ENCODE measurements at places on chromosomes 4 and X. TPM values are rescaled to one million over a fixed set of nuclear protein-coding genes. Genes with fewer than 3 reads are reported as not detected.

Gene CFAP99
- not detected for total RNA-seq

Gene ARHGAP6
- 1.1 TPM for total RNA-seq

Gene WDFY3
- 48.6 TPM for total RNA-seq

Gene RAB39B
- total RNA-seq: 8.7 TPM

Gene GC
- total RNA-seq: not detected

Gene TMEM31
- total RNA-seq: not detected

GRCh38 chr4:38131371-38132091 lies 171.3 kb downstream of the PTTG2 start:
- DNase-seq: peak; percentile 80

DNA sequence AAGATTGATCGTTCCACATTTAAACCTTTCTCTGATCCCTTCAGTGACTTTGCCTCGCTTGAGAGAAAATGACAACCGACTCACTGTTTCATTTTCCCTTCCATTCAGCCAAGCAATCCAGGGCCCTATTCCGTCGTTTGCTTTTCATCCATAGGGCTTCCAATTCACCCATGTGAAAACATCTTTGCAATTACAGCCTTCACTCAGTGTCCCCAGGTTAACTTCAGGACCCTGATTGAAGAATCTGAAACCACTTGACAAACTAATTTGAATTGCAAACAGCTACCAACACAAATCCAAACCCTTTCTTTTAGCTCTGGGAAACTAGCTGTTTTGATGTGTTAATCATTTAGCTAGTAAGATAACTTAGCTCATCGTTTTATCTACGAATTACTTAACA lies 120.2 kb upstream of the FAM9C start:
- DNase-seq: peak; percentile 64

GRCh38 chr4:71602289-71602900 lies 181.5 kb downstream of the GC start:
- DNase-seq: no peak

- peak; percentile 43 for DNase-seq
Measured at GRCh38 chr4:173526027-173526482, 4.0 kb downstream of the HAND2 start.

DNA sequence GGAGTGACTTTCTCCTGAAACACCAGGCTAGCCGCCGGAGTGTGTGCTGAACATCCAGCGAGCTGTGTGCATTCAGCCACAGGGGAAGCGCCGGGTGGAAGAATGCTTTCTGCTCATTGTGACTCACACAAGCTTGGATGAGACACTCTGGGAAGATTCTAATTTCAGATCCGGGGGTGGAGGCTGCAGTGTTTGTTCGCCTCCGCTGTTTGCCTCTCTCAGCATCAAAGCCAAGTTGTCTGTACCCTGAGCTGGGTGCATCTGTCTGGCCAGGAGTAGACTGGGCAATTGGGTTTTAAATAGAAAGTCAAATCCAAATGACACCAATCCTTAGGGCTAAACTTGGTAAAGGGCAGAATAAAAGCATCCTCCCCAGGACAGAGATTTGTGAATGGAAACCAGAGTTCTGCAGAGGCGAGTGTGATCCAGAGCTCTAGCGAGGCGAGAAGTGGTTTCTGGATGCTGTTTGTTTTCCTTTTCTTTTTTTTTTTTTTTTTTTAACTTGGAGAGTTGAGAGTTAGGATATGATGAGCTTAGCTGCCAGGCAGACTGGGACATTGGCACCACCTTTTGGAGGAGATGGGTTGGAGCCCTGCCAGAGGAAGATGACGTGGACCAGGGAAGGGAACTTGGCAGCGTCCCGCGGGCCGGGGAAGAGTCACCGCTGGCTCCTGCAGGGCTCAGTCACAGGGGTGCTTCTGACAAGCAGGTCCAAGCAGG lies 196.0 kb upstream of the PSAPL1 start:
- DNase-seq: no peak

DNA sequence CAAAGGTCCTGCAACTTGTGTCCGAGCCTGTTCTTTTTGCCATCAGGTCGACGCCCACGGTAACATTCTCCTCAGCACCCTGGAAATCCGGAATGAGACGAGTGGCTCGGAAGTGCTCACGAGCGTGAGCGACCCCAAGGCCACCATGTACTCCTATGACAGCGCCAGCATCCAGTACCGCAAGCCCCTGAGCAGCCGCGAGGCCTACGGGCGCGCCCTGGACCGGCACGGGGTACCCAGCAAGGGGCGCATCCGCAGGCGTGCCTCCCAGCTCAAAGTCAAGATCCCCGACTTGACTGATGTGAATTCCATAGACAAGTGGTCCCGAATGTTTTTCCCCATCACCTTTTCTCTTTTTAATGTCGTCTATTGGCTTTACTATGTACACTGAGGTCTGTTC lies 37.9 kb downstream of the COMMD8 start:
- DNase-seq: no peak

DNA sequence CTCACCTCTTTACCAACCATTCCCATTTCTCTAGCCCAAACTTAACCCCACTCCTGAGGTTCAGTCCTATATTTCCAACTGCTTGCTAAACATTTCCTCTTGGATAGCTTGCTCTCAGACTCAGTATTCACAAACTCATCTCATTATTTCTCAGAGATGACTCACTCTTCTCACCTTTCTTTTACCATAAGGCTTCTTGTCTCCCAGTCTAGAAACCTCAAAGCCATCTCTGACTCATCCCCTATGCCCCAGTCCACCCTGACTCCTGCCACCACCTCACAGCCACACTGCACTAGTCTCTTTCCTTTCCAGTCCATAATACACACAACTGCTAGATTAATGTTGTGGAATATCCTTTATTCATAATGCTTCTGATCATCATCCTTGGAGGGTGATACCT lies 4.8 kb downstream of the FRMPD3 start:
- DNase-seq: no peak

DNA sequence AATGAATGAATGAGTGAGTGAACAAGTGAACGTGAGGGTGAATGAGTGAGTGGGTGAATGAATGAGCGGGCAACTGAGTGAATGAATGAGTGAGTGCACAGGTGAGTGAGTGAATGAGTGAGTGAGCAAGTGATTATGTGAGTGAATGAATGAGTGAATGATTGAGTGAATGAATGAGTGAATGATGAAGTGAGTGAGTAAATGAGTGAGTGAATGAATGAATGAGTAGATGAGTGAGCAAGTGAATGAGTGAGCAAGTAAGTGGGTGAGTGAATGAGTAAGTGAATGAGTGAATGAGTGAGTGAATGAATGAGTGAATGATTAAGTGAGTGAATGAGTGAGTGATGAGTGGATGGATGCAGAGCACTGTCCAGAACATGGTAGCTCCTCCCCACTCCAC lies 205.8 kb downstream of the STK32B start:
- DNase-seq: no peak

DNA sequence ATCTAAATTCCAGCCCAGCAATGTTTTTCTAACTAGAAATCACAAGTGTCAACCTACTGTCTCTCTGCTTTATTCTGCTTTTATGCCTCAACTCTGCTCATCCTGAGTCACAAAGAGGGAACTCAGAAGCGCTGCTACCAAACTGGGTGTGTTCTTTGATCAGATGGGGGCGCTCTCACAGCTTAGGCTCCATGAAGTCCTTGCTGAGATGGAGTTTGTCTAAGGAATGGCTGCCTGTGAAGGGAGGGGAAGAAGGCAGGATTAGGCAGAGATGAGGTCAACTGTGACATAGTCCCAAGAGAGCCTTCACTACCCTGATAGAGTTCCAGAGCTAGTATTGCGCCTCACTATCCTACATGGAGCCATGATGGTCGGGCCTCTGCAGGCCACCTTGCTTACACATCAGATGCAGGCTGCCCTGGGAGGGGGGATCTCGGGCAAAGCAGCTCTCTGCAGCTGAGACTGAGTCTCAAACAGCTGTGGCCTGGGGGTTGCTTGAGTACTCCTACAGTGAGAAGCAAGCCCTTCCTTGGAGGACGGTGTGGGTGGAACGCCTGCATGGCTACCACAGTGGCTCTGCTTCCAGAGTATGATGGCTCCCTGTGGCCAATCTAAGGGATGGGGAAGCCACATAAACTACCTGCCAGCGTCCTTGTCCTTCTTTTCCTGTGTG lies 219.9 kb downstream of the CCNG2 start:
- DNase-seq: peak; percentile 18

DNA sequence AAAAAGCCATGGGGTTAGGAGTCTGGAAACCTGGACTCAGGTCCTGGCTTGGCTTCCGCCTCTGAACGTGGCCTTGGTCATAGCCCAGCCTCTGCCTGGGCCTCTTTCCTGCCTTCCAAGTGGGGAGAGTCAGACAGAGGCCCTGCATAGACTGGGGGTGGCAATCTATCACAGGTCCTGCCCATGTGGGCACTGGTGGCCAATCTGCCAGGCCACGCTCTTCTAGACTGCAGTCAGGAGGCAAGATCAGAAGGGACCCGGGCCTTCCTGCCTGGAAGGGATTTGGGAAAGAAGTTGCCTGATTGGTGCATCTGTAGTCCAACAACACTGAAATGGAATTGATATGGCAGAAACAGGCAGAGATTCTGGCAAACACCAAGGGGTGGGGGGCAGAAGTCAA lies 46.1 kb downstream of the CNGA2 start:
- no peak for DNase-seq

- no peak for DNase-seq
Measured at GRCh38 chr4:153728660-153729059, 31.2 kb downstream of the RNF175 start.

- no peak for DNase-seq
Measured at GRCh38 chrX:78075787-78076389, 28.2 kb upstream of the PGK1 start.

DNA sequence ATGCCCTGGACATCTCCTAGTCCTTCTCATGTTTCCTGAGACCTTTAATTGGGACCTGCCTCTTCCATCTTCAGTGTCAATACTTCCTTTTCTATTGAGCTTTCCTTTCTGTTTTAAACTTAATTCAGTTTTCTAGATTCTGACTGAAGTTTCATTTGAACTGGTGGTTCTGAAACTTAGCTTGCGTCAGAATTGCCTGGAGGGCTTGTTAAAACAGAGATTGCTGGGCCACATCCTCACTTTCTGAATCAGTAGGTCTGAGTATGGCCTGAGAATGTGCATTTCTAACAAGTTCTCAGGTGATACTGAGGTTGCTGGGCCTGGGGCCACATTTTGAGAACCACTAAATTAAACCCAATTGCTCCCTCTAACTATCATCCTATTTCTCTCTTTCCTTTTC lies 152.1 kb upstream of the DGKK start:
- DNase-seq: no peak

DNA sequence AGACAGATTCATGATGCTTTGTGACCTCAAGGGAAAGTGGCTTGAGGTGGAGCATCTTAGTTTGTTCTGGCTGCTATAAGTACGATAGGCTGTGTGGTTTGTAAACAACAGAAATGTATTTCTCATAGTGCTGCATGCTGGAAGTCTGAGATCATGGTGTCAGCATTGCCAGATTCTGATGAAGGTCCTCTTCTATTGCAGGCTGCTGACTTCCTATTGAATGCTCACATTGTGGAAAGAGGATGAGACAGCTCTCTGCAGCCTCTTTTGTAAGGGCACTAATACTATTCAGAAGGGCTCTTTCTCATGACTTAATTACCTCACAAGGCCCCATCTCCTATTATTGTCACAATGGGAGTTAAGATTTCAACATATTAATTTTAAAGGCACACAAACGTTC lies 1674.0 kb upstream of the PCDH7 start:
- DNase-seq: peak; percentile 6

GRCh38 chr4:129344058-129344457 lies 248.1 kb downstream of the C4orf33 start:
- peak; percentile 56 for DNase-seq

DNA sequence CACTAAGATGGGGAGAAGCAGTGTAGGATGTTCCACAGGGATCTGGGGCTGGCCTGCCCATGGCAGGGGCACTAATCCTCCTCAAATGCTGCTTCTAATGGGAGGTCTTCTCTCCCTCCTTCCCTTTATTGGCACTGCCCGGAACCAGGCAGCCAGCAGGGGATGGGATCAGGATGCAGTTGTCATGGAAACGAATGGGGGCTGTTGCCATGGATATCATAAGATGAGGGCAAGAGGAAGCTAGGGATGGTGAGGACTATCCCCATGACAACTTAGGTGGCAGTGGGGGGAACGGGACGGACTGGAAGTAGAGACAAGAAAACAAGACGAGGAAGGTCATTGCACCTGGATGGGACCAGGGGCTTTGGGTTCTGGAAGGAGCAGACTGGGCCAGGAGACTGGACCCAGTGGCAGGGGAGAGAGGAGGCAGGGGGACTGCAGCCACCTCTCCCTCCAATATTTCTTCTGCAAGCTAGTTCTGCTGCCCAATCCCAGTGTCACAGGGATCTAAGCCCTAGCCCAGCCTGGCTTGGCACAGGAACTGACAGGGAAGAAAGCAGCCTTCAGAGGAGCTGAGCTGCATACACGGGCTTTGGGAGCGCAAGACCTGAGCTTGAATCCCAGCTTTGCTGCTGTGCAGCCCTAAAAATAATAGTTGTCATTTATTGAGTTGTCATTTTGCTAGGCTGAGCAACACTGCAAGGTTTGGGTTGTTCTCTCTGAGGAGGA lies 19.0 kb downstream of the IQSEC2 start:
- no peak for DNase-seq

Data from neural progenitor cell (in vitro differentiated cells).